GM13977 (cell line): ENCODE measurements at places on chromosomes 7 and 10.
A peak's percentile ranks its signal among the peaks of the same experiment; 100 is the strongest.

- peak; percentile 55 for DNase-seq
These were observed 1.2 kb upstream of the WNT2 start for GRCh38 chr7:117323851-117324711.

- no peak for DNase-seq
These were observed 150.3 kb downstream of the AHR start for GRCh38 chr7:17448479-17449423.

DNA sequence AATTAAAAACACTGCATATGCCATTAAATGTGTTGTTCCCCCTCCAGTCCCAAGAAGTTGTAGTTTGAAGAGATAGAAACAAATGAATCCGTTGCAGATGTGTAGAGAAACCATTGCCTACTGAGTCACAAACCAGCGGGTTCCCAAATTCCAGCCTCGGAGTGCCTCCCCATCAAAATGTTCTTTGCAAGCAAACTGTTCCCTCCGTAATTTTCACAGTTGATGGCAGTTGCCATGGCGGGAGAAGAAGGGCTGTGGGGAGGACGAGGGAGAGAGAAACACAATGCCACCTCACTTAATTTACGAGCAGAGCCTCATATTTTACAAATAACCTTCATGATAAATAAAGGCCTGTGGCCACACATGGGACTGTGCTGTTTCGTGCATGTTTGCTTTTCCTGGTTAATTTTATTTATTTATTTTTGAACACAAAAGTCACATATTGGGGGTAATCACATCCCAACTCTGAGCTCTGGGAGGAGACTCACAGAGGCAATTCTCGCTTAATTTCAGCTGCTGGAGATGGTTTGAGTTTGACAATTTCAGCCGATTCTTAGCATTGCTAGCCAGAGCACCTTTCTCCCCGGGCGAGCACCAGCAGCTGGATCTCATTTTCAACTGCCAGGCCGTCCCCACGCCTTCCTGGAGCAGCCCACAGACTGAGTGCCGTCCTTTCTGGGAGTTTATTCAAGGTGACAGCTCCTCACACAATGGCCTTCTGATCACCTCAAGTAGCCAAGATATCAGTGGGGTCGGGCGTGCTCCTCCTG is 1084.2 kb downstream of the KCNMA1 start:
- no peak for DNase-seq

DNA sequence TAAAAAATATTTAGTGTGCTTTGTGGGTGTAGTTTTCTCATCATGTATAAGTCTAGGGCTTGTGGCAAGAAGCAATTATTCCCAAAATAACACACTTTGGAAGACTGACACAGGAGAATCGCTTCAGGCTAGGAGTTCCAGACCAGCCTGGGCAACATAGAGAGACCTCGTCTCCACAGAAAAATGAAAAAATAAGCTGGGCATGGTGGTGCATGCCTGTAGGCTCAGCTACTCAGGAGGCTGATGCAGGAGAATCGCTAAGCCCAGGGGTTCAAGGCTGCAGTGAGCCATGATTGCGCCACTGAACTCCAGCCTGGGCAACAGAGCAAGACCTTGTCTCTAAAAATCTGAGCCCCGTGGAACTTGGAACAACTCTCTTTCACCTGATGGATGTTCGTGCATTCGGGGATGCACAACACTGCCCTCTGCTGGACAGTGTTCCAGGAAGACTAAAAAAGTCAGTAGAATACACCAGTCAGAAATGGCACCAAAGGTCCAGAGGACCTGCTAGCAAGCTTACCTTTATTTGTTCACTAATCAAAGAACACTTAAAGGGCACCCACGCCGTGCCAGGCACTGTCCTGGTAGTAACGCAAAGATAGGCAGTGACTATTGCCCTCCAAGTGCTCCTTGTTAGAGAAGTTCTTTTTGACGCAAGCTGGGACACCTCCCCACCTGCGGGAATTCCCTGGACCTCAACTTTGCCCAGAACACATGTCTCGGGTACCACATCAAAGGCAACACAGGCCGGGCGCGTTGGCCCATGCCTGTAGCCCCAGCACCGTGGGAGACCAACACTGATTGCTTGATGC is 81.9 kb upstream of the CALN1 start:
- DNase-seq = peak; percentile 58

DNA sequence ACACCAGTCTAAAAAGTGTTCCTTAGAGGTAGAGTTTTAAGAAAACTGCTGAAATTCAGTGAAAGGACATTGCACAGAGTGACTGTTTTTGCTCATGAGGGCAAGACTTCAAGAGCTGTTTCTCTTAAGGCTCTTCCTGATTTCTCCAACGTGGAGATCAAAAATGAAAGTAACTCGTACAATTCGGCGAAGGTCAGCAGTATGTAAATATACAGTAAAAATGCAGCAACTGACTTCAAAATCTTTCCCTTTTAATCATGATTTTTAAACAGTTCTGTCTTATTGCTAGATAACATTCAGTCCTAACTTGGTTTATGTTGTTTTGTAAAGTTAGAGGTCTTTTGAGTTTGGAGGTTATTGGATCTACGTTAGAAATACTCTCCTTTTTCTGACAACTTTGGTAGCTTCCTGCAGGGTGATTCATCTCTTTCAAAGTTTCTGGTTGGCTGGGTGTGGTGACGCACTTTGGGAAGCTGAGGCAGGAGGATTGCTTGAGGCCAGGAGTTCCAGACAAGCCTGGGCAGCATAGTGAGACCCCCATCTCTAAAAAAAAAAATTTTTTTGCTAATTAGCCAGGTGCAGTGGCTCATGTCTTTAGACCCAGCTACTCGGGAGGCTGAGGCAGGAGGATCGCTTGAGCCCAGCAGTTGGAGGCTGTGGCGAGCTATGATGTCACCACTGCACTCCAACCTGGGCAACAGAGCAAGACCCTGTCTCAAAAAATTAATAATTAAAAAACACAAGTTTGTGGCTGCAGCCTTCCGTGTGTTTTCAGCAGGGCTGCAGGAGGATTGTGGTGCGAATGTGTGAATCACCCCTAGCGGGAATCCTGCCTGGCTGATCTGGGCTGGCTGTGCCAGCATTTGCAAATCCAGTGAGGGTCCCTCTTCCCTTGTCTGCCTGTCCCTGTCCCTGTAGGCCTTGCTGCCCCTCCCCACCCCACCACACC is 29.2 kb upstream of the AP5Z1 start:
- DNase-seq = no peak

DNA sequence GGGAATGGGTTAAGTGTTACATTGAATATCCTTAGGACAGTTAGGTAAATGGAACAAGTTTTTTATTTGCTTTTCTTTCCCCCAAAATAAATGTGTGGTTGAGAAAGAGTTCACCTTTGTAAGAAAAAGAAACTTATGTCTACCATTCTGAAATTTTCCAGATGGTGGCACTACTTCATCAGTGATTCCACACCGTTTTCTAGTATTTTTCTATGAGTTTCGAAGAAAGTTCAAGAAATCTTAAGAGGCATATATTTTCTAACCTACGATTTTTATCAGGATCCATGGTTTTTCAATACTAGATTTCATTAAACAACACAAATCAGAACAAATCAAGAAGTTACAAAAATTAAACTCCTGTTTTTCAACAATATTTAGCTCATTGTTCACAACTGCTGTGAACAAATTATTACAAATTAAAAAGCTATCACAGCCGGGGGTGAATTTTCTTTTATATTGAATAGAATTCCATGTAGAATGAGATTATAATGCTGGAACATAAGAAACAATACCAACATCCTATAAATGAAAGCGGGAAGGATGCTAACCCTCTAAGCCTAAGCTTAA is 163.1 kb upstream of the NPVF start:
- peak; percentile 14 for DNase-seq

DNA sequence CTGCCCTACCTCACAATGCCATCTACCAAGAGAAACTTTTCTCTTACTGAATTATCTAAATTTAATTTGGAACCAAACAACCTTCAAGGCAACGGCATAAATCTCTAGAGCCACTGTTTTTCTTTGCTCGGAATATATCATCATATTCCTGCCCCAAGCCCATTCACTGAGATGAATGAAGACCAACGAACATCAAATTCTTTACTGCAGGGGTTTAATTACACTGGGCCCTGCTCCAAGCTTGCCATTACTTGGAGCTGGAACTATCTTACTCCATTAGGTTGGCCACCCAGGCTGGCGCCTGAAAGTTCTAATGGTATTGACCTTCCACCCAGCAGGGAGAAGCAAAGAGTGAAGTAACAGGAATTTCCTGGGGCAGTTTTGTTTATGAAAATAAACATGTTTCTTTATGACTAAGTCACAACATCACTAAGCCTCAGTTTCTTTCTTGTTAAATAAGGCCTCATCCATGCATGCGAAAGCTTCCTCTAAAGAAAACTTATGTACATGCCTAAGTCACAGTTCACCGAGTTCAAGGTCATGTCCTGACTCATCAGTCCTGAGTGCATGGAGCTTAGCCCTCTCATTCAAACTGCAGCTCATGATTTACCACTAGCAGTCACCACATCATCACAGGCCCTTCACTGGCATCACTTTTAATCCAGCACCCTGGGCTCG is 42.1 kb upstream of the ANAPC16 start:
- no peak for DNase-seq

DNA sequence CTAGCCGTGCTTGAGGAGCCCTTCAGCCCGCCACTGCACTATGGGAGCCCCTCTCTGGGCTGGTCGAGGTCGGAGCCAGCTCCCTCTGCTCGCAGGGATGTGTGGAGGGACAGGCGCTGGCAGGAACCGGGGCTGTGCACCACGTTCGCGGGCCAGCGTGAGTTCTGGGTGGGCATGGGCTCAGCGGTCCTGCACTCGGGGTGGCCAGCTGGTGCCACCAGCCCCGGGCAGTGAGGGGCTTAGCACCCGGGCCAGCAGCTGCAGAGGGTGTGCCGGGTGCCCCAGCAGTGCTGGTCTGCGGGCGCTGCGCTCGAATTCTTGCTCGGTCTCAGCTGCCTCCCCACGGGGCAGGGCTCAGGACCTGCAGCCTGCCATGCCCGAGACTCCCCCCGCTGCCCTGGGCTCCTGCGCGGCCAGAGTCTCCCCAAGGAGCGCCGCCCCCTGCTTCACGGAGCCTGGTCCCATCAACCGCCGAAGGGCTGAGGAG is 90.8 kb upstream of the NRG3 start:
- DNase-seq = no peak

DNA sequence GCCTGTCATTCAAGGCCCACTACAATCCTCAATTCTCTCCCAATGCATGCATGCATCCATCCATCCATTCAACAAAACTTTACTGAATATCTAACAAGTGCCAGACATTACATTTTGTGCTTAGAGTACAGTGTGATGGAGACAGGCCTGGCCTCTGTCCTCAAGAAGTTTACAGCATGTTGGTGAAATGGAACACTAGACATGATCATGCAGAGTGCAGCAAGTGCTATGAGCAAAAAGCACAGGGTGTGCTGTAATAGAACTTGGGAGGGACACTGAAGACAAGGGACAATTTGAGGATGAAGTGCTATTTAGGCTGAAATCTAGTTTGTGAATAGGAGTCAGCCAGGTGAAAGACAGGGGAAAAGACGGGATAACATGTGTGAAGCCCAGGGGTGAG is 347.8 kb downstream of the PTEN start:
- DNase-seq = no peak

GRCh38 chr10:12868229-12868628 is 133.3 kb downstream of the CCDC3 start:
- no peak for DNase-seq

- no peak for DNase-seq
These were observed 88.3 kb upstream of the CYP26C1 start for GRCh38 chr10:92972066-92972870.

GRCh38 chr7:152896217-152896616 is 136.7 kb downstream of the ACTR3B start:
- no peak for DNase-seq

GRCh38 chr10:6208799-6209235 is 6.1 kb downstream of the PFKFB3 start:
- DNase-seq = no peak

DNA sequence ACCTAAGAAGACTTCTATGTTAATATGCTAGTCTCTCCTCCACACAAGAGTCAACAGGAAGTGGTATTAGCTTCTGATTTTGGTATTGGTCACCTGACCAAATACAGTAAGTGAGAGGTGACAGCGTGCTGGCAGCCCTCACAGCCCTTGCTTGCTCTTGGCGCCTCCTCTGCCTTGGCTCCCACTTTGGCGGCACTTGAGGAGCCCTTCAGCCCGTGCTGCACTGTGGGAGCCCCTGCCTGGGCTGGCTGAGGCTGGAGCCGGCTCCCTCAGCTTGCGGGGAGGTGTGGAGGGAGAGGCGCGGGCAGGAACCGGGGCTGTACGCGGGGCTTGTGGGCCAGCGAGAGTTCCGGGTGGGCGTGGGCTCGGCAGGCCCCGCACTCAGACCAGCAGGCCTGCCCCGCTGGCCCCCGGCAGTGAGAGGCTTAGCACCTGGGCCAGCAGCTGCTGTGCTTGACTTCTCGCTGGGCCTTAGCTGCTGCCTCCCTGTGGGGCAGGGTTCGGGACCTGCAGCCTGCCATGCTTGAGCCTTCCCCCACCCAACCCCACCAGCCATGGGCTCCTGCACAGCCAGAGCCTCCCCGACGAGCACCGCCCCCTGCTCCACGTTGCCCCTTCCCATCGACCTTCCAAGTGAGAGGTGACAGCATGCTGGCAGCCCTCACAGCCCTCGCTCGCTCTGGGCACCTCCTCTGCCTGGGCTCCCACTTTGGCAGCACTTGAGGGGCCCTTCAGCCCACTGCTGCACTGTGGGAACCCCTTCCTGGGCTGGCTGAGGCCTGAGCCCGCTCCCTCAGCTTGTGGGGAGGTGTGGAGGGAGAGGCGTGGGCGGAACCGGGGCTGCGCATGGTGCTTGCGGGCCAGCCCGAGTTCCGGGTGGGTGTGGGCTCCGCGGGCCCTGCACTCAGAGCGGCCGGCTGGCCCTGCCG is 4.2 kb upstream of the ACSL5 start:
- DNase-seq = no peak

GRCh38 chr10:80598084-80598798 is 60.5 kb downstream of the SH2D4B start:
- DNase-seq = peak; percentile 42

GRCh38 chr10:99429517-99430095 is 818 bp downstream of the GOT1 start:
- no peak for DNase-seq

DNA sequence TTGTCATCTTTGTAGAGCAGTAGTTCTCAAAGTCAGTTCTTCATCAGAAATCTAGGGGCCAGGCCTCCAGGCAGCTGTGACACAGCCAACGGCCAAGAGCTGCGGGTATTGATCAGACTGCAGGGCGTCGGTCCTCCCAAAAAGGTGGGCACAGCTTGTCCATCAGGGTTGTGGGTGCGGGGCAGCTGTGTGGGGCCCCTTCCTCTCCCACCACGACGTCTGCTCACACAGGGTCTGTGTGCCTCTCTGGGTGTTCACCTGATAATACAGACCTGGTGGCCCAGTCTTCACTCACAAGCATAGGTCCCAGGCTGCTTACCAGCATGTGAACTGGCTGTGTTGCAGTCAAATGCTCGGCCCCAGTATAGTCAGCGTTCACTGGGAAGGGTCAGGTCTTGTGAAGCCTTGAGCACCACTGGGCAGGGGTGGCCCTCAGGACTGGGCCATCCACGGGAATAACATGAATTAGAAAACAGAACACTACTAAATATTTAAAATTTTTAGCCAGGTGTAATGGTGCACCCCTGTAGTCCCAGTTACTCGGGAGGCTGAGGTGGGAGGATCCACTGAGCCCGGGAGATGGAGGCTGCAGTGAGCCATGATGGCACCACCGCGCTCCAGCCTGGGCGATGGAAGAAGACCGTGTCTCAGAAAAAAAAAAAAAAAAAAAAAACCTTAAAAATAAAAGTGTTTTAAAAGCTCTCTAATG is 102.8 kb upstream of the DIP2C start:
- DNase-seq = no peak
